GOT3 (cell line): ENCODE measurements at places on chromosomes 4 and X.

DNA sequence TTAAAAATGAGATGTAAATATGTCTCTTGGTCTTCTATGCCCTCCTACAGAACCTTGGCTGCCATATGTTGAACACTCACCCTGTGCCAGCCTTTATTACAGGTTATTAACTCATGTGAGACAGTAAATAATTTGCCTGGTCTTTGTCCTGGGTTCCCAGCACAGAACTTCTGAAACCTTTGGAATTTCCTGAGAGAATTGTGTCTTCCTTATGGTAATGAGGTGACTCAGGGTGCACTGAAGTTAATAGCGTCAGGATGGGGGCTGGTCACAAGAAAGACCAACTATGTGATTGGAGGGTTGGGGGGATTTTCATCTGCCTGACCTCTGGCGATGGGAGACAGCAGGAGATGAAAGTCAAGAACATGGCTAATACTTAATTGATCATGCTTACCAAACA, 289.8 kb upstream of the STS start:
- DNase-seq, result no peak

DNA sequence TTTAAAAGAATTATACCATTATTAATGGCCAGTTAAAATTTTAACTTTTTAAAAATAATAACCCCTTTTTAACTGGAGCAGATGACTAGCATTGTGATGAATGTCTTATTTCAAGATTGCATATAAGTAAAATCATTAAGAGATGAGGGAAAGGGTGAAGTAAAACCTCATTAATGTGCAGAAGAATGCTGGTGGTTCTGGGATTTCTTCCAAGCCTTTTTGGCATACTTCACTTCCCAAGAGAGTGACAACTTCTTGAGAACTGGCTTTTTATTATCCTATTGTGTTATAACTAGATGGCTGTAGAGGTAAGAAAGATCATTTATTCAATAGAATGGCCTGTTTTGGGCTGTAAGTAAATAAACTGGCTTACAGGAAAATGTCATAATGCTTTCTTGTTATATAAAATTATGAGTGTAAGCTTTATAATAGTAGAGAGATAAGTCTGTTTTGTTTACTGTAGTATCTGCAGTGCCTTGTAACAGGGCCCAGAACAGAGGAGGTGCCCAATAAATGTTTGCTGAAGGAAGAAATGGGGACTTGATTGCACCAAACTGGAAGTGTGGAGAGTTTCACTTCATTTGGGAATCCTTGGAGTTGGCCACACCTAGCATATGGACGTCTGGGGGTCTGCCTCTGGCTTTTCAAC, 242.9 kb upstream of the PITX2 start:
- no peak for DNase-seq

- DNase-seq, result no peak
Measured at GRCh38 chr4:76677571-76678326, 220.2 kb downstream of the SOWAHB start.

- no peak for DNase-seq
Measured at GRCh38 chr4:26854701-26855100, 5.9 kb upstream of the STIM2 start.

DNA sequence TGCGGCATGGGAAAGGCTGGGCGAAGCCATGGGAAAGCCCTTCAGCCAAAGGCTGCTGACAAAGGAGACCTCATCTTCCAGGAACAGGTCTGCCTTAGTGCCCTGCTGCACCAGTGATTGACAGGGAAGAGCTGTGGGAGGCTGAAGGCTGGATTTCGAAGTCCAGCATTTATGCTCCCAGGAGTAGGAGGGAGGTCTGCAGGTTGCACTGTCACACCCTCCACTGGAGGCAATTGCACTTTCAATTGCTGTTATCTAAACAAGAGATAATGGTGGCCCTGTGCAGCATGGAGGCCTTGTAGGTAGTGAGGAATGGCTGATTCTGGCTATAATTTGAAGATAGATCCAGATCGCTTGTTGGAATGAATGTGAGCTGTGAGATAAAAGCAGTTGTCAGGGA, 43.7 kb downstream of the FAM114A1 start:
- DNase-seq, result no peak

DNA sequence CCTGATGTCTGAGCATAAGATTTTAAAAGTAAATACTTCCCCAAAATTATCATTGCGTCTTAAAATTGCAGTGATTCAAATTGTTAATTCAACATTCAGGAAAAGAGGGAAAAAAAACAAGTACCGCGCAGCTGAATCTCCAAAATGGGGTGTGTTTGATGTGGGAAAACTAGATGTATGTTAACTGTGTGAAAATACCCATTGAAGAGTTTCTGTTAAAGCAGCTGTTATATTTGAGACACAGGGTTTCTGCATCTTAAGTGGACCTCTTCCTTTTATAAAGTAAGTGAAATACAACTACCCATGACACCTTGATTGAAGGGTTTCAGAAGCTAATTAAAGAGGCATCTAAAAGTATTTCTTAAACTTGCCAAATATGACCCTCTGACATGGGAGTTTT, 1186.1 kb downstream of the NLGN4X start:
- DNase-seq, result no peak

DNA sequence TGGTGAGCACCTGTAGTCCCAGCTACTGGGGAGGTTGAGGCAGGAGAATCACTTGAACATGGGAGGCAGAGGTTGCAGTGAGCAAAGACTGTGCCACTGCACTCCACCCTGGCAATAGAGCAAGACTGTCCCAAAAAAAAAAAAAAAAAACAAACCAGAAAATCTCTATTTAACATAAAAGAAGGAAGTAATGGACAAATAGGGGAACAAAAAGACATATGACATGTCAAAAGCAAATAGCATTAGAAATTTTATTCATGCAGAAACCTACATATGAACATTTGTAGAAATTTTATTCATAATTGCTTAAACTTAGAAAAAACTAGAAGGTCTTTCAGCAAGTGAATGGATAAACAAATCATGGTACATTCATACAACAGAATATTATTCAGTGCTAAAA, 97.1 kb upstream of the SH3RF1 start:
- no peak for DNase-seq

GRCh38 chr4:126856906-126857305, 775.9 kb upstream of the INTU start:
- DNase-seq, result no peak

DNA sequence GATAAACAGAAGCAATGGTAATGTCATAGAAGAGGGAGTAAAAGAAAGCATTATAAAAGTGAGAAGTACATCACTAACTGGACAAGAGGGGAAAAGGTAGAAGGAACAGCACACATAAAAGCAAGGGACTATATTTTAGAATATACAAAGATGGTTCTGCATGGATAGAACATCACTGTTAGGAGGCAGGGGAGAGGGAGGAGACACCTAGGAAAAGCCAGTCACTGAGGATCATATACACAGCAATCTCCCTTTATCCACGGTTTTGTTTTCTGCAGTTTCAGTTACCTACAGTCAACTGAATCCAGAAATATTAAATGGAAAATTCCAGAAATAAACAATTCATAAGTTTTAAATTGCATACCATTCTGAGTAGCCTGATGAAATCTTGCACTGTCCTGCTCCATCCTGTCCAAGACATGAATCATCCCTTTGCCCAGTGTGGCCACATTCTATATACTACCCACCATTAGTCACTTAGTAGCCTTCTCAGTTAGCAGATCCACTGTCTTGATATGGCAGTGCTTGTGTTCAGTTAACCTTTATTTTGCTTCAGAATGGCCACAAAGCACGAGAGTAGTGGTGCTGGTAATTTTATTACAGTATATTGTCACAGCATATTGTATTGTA, 74.2 kb downstream of the PPA2 start:
- DNase-seq, result no peak

- no peak for DNase-seq
Measured at GRCh38 chrX:110086916-110087484, 84.1 kb downstream of the TMEM164 start.

DNA sequence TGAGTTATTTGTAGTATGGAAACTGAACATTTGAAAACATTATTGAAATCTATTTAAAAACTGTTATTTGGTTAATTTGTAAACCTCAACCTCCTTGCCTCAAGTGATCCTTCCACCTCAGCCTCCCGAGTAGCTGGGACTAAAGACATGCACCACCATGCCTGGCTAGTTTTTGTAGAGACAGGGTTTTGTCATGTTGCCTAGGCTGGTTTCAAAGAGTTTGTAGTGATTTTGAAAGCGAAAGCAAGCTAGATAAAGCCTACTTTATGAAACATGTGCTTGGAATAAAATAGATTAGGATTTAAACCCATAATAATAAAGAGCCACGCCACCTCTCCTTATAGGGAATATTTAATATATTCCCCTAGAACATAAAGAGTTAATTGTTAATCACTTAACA, 23.5 kb downstream of the ARSJ start:
- DNase-seq, result no peak

DNA sequence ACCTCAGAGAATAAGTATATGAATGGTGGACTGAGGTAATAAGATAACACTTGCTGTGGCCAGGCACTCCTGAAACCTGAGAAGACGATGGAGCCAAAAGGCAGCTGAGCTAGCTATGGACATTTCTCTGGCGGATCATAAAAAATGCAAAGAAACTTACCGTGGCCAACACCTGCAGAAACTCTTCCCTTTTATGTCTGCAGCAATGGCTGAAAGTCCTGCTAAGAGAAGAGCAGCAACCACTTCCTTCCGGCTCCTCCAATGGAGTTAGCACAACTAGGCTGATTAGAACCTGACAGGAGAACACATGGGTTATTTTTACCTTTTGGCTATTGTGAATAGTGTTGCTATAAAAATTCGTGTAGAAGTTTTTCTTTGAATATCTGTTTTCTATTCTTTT, 76.0 kb upstream of the MAGEB16 start:
- no peak for DNase-seq

- DNase-seq, result no peak
Measured at GRCh38 chrX:18674417-18674787, 2.5 kb upstream of the RS1 start.

DNA sequence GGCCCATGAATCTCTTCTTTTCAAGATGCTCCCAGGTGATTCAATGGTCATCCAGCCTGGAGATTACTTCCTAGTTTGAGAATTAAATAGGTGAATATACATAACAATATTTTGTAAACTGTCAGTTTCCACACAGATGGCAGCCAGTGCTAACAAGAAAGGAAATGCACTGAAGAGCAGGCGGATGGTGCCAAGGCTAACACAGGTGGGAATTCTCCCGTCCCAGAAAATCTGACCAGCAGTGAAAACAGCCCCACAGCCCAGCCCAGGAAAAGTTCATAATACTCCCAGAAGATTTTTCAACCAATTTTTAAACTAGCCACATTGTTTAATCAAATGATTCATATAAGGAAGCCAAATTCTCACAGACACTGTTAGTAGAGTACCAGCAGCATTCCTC, 387.2 kb upstream of the GATB start:
- no peak for DNase-seq

- DNase-seq, result no peak
Measured at GRCh38 chr4:127445471-127445870, 187.3 kb upstream of the INTU start.

DNA sequence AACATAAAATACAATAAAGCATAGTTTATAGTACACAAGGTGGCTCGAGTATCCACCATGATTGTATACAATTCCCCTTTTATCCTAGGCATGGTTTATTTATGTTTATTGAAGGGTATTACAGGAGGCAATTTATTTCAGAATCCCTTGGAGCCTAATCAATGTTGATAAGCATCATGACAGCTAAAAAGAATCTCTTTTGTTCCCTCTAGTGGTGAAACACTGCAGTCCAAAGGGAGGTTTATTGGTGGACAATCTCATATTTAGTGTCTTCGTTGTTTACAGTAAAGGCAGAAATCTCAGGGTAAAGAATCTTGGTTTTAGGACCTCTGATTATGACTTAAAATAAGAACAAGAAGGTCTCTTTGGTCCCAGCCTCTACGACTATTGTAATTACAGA, 1712.5 kb downstream of the C4orf33 start:
- DNase-seq, result no peak

GRCh38 chr4:18480928-18481327, 459.4 kb upstream of the LCORL start:
- DNase-seq, result no peak

DNA sequence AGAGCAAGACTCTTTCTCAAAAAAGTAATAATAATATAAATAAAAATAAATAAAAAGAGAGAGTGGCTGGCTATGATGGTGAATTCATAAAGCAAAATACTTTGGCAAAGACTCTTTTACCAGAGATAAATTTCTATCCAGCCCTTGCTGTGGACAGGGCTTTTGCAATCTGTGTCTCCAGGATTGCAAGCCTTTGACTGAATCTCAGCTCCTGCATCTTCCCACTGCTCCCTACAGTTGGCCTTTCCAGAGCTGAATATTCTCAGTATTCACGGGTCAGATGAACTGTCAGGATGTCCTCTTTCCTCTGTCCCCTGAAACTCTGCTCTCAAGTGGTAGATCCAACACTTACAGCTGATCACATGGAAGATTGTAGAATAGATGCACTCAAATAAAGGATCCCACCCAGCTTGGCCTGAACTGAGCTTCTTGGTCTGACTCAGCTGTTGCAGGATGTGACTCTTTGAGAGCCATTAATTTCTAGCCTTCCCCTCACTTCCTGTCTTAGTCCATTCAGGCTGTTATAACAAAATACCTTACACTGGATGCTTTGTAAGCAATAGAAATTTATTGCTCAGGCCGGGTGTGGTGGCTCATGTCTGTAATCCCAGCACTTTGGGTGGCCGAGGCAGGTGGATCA, 123.4 kb upstream of the GUCY1A1 start:
- DNase-seq, result no peak

DNA sequence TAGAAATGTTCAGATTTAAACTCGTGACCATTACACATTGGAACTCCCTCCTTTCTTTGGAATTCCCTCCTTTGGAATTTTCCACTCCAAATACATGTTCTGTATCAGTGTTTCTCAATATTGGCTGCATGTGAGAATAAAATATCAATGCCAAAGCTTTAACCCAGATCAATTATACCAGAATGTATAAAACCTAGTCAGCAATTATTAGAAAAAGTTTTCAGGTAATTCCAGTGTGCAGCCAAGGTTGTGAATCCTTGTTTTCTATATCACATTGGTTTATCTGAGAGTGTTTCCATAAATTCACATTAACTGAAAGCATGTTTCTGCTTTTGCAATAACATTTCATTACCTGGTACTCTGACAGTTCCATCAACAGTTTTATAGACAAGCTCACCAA, 394.3 kb downstream of the MAPK10 start:
- DNase-seq, result no peak

GRCh38 chr4:39642885-39643552, 4.4 kb upstream of the SMIM14 start:
- no peak for DNase-seq

- DNase-seq, result no peak
Measured at GRCh38 chr4:189443341-189443740, 497.3 kb upstream of the FRG1 start.

- no peak for DNase-seq
Measured at GRCh38 chr4:112312610-112313239, 15.6 kb downstream of the ALPK1 start.

- no peak for DNase-seq
Measured at GRCh38 chrX:9619581-9619980, 146.1 kb downstream of the GPR143 start.

DNA sequence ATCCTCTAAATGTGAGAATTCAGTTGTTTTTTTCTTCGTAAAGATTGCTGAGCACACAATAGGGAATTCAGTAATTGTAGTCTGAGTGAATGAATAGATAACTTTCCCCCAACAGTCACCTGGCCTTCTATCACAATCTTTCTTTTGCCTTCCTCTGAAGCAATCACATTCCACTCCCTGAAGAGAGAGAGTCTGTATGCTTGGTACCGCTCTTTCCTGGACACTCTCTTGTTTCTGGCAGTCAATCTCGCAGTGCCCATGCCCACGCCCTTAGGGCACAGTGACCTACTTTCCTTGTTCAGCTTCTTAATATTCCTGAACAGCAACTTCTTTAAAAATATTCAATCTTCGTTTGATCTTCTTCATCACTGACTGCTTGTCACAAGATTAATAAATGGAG, 255.9 kb downstream of the ADAMTS3 start:
- DNase-seq, result no peak

GRCh38 chr4:56371426-56372220, 15.7 kb downstream of the AASDH start:
- no peak for DNase-seq
